Heart right ventricle (tissue), 16 donors: ENCODE measurements at places on chromosomes 12 and 14. TPM values are rescaled to one million over a fixed set of nuclear protein-coding genes. Genes with fewer than 3 reads are reported as not detected.

GRCh38 chr14:68856572-68856971, 63.7 kb upstream of the ZFP36L1 start:
- no peaks in the 10 kb centered on the region for H3K4me1 ChIP-seq
- H3K4me3 ChIP-seq, result no peak overlapping the region
- no peak overlapping the region for H3K27ac ChIP-seq

DNA sequence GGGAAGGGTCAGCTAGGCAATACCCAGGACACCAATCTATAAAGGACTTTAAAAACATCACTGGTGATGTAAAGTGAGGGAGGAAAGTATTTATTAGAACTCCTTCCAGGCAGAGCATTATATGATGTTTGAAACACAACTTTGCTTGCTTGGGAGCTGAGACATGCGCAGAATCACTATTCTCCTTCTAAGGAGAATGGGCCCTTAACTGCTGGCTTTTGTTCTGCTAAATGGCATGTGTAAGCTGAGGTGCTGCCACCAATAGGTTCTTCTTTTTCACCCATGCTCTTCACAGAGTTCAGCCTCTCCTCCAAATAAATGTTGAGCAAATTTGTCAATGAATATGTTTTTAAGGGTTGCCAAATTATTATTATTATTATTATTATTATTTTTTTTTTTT, 3.9 kb downstream of the STAC3 start:
- no peak overlapping the region for H3K27ac ChIP-seq
- DNase-seq, result no peak
- H3K4me1 ChIP-seq, result peaks cover 32% of the 10 kb centered on the region
- no peak overlapping the region for H3K4me3 ChIP-seq
- H3K27me3 ChIP-seq, result peaks cover 25% of the 10 kb centered on the region

DNA sequence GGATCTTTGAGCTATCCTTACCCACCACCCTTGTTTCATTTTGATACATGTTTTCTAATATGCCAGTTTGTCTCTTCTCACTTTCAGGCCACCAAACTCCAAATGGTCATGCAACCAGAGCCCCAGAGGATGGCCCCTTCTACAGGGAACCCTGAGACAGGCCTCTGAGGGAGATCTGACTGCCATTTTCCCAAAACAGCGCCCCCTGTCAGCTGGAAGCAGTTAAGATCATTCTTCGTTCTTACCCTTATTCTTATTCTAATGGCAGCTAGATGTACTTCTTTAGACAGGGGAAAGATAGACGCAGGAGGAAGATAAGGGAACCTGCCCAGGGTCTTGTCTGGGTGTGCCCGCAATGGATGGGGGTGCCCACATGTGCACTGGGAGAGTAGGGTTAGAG, 38.4 kb downstream of the C12orf56 start:
- H3K4me1 ChIP-seq, result no peaks in the 10 kb centered on the region
- DNase-seq, result no peak
- no peaks in the 10 kb centered on the region for H3K27me3 ChIP-seq
- no peaks in the 10 kb centered on the region for H3K36me3 ChIP-seq
- H3K4me3 ChIP-seq, result no peak overlapping the region

SSTR1 gene
- total RNA-seq, result 0.53 TPM

DBX2 gene
- not detected for total RNA-seq

DNA sequence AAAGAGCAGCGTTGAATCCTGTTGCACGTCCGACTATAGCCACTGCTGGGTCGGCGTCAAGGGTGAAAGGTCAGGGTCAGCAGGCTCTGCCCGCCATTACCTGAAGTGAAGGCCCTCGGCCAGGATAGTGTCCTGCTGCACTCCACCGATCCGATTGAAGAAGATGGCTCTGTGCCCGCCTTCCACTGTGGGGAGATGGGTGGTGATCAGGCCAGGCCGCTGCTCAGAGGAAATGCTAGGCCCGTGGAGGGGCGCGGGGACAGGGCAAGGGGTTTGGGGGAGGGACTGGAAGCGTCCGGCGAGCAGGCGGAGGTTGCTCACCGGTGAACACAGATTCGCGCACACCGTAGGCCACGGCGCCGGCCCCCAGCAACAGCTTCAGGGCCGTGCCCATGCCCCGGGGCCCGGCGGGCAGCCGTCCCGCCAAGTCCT, 352 bp downstream of the PHB2 start:
- DNase-seq, result no peak
- peaks cover 40% of the 10 kb centered on the region for H3K36me3 ChIP-seq
- H3K4me1 ChIP-seq, result peaks cover 31% of the 10 kb centered on the region
- H3K27me3 ChIP-seq, result no peaks in the 10 kb centered on the region
- H3K27ac ChIP-seq, result peak overlapping the region; percentile 94

GALNT16 gene
- 79.1 TPM for total RNA-seq

DNA sequence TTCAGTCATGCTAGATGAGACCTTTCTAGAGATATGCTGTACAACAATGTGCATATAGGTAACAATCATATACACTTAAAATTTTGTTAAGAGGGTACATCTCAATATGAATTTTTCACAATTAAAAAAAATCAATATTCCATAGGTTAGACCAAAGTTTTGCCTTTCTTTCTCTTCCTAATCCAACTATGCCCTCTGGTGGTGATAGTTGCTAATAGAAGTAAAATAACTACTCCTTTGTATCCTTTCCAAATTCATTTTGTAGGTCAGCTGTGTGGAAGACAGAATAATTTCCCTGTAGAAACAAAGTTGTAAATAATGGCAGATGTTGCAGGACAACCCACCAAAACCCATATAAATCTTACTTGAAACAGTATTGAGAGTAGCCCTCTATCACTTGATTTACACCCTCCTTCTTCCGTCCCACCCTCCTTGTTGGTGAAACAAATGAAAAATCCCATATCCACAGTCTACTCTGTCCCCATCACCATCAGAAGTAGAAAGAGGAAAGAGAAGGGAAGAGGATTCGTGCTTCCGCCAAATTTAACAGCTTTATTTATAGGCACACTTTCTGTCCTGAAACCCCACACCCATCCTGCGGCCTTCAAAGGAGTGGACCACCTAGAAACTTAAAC, 34.2 kb upstream of the KICS2 start:
- DNase-seq, result no peak
- no peaks in the 10 kb centered on the region for H3K4me1 ChIP-seq
- H3K4me3 ChIP-seq, result no peak overlapping the region
- H3K27me3 ChIP-seq, result no peaks in the 10 kb centered on the region

DNA sequence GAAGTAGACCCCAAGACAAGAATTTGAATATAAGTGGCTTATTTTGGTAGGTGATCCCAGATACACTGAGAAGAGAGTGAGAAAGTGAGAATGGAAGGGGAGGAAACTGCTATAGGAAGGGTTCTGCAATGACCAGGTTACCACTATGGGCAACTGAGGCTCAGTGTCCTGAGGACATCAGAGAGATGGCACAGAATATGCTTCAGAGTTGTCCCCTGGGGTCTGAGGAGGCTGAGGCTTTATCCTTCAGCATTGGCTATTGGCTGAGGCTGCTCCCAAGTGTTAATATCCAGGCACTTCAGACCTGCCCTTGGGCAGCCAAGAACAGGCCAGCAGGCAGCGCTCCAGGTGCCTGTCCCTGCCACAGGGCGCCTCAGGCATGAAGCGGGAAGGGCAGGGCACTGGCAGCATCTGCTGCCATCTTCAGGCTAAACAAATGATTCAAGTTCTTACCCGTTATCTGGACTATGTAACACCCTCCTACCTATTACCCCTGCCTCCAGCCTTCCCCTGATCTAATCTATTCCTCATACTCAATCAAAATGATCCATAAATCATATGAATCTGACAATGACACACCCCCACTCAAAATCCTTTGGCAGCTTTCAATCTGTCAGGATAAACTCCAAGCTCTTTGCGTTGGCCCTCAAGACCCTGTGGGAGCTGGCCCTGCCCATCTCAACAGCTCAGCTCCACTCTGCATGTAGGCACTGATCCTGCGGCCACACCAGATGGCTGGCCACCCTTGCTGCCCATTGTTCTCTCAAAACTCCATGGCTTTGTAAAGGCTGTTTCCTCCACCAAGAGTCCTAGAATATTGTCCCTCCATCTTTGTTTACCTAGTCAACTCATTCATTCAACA, 42.4 kb downstream of the CKAP4 start:
- H3K4me1 ChIP-seq, result no peaks in the 10 kb centered on the region
- DNase-seq, result peak; percentile 70
- H3K27ac ChIP-seq, result no peak overlapping the region
- no peak overlapping the region for H3K4me3 ChIP-seq
- H3K27me3 ChIP-seq, result no peaks in the 10 kb centered on the region
- no peaks in the 10 kb centered on the region for H3K36me3 ChIP-seq

GRCh38 chr14:101350691-101351090, 210.6 kb upstream of the DIO3 start:
- H3K4me1 ChIP-seq, result no peaks in the 10 kb centered on the region
- no peak overlapping the region for H3K4me3 ChIP-seq
- H3K27me3 ChIP-seq, result no peaks in the 10 kb centered on the region
- no peak for DNase-seq
- H3K27ac ChIP-seq, result no peak overlapping the region
- no peaks in the 10 kb centered on the region for H3K36me3 ChIP-seq

DNA sequence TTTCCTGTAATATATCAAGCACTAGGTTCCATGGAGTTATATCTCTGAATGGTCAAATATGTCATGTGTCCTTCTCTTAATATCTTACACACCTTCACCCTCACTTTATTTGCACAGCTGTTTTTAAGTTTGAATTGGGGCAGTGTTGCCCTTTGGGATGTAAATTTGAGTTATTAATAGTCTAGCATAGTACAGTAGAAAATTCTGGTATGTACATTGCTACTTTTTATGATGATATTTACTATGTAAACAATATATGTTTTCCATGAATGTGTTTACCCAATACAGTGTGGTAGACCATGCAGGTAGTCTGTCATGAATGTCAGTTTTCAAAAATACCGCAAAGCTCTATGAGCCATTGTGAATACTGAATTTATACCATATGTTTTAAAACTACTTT, 50.5 kb downstream of the METTL25 start:
- no peak overlapping the region for H3K4me3 ChIP-seq
- no peaks in the 10 kb centered on the region for H3K4me1 ChIP-seq
- peaks cover 5% of the 10 kb centered on the region for H3K36me3 ChIP-seq
- H3K27ac ChIP-seq, result no peak overlapping the region

ZFYVE1 gene
- 14.1 TPM for total RNA-seq

FZD10 gene
- 0.07 TPM for total RNA-seq

DNA sequence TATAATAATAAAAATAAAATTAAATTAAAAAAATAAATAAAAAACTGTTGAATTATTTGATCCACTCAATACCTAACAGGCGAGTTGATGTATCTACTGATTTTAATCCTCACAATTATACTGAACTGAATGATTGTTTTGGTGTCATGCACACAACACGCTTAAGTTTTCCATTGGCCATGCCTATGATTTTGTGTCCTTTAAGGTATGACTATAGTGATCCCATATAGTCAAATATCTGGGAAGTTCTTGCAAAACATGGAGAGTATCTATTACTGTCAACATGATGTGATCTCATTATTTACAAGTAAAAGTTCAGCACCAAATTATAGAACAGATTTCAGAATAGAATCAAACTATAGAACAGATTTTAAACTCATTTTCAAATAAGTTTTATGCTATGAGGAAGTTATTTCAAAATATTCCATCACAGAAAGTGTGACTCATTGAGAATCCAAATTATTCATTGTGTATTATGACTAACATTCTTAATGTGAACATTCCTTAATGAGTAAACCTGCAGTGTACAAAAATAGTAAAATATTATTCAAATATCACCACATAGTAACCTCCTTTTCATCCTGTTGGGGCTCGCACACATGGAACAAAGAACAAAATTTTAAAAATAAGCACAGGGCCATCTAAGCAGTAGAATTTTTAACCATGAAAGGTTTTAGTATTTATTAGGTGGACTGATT, 190.4 kb downstream of the SLC25A21 start:
- DNase-seq, result no peak
- no peak overlapping the region for H3K4me3 ChIP-seq
- no peaks in the 10 kb centered on the region for H3K36me3 ChIP-seq
- no peaks in the 10 kb centered on the region for H3K4me1 ChIP-seq

GRCh38 chr14:95389471-95390011, 69.8 kb upstream of the CLMN start:
- peak; percentile 77 for DNase-seq
- no peaks in the 10 kb centered on the region for H3K27me3 ChIP-seq
- H3K4me3 ChIP-seq, result no peak overlapping the region

FKBP3 gene
- total RNA-seq, result 104 TPM

OR6C70 gene
- total RNA-seq, result not detected

- H3K27ac ChIP-seq, result no peak overlapping the region
- H3K36me3 ChIP-seq, result no peaks in the 10 kb centered on the region
- no peaks in the 10 kb centered on the region for H3K4me1 ChIP-seq
- H3K27me3 ChIP-seq, result no peaks in the 10 kb centered on the region
- DNase-seq, result no peak
- no peak overlapping the region for H3K4me3 ChIP-seq
Observed at GRCh38 chr12:75739912-75740311, 228.5 kb upstream of the KRR1 start.

DNA sequence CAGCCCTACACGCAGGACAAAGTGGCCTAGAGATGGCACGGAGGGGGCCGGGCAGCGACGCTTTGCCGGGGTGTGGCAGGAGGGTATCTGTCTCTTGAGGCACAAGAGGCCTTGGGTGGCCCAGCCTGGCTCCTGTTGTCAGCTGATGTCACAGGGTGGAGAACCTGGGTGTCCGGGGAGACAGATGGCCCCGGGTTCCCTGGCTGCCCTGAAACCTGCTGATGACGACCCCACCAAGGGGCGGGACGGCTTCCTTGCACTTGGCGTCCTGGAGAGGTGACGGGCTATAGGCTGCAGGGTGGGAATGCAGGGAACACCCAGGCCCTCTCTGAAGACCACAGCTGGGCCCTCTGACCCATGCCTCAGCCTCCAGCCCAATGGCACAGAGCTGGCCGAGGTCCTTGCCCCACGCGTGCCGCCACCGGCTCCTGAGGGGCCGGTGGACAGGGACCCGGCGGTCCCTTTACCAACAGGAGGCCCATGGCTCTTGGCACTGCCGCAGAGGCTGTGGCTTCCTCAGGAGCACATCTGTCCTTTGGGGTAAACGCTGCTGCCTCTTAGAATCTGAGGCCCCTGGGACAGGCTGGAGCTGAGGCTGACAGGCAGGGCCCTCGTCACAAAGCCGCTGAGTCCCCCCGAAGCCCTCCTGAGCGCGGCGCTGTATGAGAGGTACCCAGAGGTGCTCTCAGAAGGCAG, 16.4 kb downstream of the TRMT61A start:
- no peaks in the 10 kb centered on the region for H3K36me3 ChIP-seq
- H3K4me1 ChIP-seq, result peaks cover 65% of the 10 kb centered on the region
- H3K27ac ChIP-seq, result no peak overlapping the region
- no peak overlapping the region for H3K4me3 ChIP-seq
- no peaks in the 10 kb centered on the region for H3K27me3 ChIP-seq
- DNase-seq, result no peak

PTPRQ gene
- total RNA-seq, result 1.6 TPM

GRCh38 chr14:104683653-104684448, 5.6 kb upstream of the INF2 start:
- no peak overlapping the region for H3K4me3 ChIP-seq
- H3K36me3 ChIP-seq, result no peaks in the 10 kb centered on the region
- no peaks in the 10 kb centered on the region for H3K27me3 ChIP-seq
- H3K4me1 ChIP-seq, result peaks cover 62% of the 10 kb centered on the region
- DNase-seq, result no peak

CD4 gene
- 5.7 TPM for total RNA-seq
